Epithelial cell of proximal tubule (primary cell): ENCODE measurements at places on chromosomes 5 and 9. TPM values are rescaled to one million over a fixed set of nuclear protein-coding genes. Genes with fewer than 3 reads are reported as not detected.

Gene PCDHGA3
- total RNA-seq = 0.36 and 0.52 TPM in 2 replicates

Gene PCDH1
- 9.6 and 17.4 TPM in 2 replicates for total RNA-seq

Gene LRRC19
- total RNA-seq = not detected in 2 replicates

Gene RNF183
- total RNA-seq = 3.9 TPM in 1 of 2 replicates, not detected in the other

DNA sequence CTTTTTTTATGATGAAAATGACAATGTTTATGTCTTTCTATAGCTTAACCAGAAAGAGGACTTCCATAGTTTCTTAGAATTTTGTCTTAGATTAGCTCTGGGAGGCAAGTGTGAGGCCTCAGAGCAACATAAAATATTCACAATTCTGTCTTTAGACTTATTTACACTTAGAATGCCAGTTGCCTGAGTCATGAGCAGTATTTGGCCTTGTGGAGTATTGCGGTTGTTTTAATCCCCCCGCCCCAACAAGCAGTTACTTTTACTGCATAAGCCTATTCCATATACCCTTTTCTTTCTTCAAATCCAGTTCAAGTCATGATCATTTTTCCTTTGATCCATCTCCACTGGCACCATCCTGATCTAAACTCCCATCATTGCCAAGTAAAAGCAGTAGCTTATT lies 198.0 kb upstream of the EGFLAM start:
- DNase-seq = no peak

DNA sequence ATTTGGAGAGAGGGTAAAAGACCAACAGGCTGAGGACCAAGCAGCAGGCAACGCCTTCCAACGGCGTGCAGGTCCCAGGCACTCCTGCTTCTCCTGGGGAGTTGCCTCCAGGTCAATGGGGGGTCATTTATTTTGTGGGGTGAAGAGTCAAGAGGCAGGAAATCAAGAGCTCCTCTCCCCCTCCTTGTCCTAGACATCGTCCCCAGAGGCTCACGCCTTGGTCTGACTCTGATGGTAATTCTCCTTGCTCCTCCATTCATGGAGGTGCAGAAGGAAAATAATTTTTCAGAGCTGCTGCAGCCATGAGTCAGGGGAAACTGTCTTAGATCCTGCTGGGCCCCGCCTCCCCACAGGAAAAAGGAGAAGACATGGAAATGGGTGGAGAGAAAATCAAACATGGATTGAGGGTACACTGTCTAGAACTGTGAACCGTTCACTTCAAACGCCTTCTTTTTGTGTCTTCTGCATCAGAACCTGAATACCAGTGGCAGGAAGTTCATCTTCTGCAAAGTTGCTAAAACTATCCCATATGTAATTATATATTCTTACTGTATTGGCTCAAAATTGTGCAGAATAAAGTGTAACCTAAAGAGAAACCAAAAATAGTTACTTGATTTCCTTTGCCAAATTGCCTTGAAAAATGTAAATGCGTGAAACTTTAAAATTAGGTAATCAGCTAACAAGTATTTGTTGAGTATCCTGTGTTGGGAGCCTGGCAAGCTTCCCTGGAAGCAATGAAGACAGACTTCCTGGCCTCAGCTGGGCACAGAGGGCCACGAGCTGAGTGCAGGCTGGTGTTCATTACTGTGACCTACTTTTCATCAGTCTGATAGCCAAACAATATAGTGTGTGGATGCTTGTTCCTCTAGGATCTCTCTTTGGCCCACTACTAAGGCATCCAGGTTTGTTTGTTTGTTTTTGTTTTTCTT lies 142.0 kb downstream of the CMYA5 start:
- no peak for DNase-seq

GRCh38 chr5:86979811-86980411 lies 287.8 kb upstream of the RASA1 start:
- DNase-seq = peak; percentile 59

GRCh38 chr9:121298689-121299466 lies 30.9 kb downstream of the GSN start:
- no peak for DNase-seq

DNA sequence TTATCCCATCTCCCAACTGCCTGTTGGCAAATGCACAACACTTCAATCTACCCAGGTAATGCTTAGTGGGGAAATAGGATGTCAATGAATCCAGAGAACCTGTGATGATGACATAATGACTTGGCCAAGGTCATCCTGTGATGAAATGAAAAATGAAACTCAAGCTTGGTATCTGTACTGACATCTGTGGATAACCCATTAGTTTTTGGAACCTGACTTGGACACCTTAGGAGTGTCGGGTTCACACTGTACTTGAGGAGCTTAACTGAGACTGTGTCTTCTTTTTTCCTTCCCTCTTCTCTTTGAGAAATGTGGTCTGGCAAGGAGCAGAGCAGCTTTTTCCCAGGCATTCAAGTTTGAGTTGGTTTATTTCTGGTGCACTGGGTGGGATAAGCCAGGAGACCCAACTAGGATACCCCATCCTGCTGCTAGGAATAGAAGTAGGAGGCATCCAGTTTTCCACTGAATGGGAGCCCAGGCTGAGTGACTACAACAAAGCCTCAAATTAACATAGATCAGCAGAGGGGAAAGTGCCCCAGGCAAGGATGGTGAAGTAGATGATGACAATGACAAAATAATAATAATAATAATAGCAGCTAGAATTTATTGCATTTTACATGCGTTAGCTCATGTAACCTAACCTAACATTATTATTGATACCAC lies 72.1 kb downstream of the ADRB2 start:
- DNase-seq = no peak
